ENCODE measurements at places on chromosomes 1 and 21. TPM values are rescaled to one million over a fixed set of nuclear protein-coding genes. Genes with fewer than 3 reads are reported as not detected.

Gene FCER1G
- not detected for total RNA-seq

Gene CYP4A11
- not detected for total RNA-seq

Gene EXTL1
- 0.83 TPM for total RNA-seq

Gene RSPH1
- 0.17 TPM for total RNA-seq

Gene FAM131C
- total RNA-seq, result 0.50 TPM

Gene NHLH1
- not detected for total RNA-seq

Gene KCNK1
- total RNA-seq, result 7.4 TPM

Measured in smooth muscle cell of trachea (primary cell).